ENCODE measurements at places on chromosomes 5 and 9. TPM values are rescaled to one million over a fixed set of nuclear protein-coding genes. Genes with fewer than 3 reads are reported as not detected.

- no peak overlapping the region for H3K4me3 ChIP-seq
- H3K27ac ChIP-seq, result no peak overlapping the region
- no peaks in the 10 kb centered on the region for H3K4me1 ChIP-seq
- H3K27me3 ChIP-seq, result peaks cover 4% of the 10 kb centered on the region
- no peak for DNase-seq
Observed at GRCh38 chr9:92132501-92132900, 17.3 kb upstream of the SPTLC1 start.

The ADRA1B gene
- total RNA-seq, result 7.1 TPM

The PFN3 gene
- not detected for total RNA-seq

- H3K36me3 ChIP-seq, result no peaks in the 10 kb centered on the region
- no peak for DNase-seq
- H3K4me3 ChIP-seq, result peak overlapping the region; percentile 85
- peak overlapping the region; percentile 72 for H3K27ac ChIP-seq
Observed at GRCh38 chr9:134326724-134327601, 708 bp downstream of the RXRA start.

- H3K27ac ChIP-seq, result no peak overlapping the region
- no peak overlapping the region for H3K4me3 ChIP-seq
- no peaks in the 10 kb centered on the region for H3K36me3 ChIP-seq
- DNase-seq, result no peak
- H3K27me3 ChIP-seq, result no peaks in the 10 kb centered on the region
Observed at GRCh38 chr5:171770153-171770552, 15.5 kb upstream of the SMIM23 start.

The PCDHGA12 gene
- 7.6 TPM for total RNA-seq

DNA sequence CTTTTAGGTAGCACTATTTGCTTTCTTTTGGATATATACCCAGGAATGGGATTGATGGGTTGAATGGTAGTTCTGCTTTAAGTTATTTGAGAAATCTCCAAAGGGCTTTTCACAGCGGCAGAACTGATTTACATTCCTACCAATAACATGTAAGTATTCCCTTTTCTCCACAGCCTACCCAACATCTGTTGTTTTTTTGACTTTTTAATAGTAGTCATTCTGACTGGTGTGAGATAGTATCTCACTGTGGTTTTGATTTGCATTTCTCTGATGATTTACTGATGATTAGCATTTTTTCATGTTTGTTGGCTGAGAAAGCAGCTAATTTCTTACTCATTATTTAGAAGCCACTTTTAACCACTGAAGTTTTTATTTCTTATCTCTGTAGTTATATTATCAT is 221.1 kb upstream of the ACTBL2 start:
- no peak overlapping the region for H3K27ac ChIP-seq
- H3K4me1 ChIP-seq, result no peaks in the 10 kb centered on the region
- H3K4me3 ChIP-seq, result no peak overlapping the region
- H3K27me3 ChIP-seq, result no peaks in the 10 kb centered on the region

DNA sequence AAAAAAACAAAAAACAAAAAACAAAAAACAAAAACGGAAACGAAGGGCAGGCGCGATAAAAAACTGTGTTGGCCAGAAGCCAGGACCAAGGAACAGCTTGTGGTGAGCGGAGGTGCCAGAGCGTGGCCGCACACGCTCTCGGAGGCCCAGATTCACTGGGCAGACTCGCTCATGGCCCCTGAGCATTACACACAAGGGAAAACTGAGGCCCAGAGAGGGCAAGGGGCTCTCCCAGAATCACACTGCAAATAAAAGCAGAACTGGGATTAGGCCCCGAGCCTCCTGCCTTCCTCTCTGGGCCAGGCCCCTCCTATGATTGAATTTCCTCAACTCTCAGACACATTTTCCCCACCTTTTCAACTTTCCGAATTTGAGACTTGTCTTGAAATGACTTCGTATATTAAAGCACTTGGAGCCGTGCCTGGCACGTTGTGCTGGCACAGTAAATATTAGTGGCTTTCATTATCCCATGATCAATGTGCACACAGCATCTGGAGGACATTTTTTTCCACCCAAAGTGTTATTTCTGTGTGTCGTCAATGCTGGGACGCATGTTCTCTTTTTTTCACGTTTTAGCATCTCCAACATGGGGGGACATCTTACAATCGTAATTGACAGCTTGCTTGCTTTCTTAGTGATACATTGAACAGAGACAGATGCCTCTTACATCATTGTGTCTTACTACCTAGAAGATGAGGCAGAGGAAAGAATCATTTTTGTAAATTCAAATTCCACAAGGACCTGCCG is 7.4 kb downstream of the FIBCD1 start:
- no peaks in the 10 kb centered on the region for H3K36me3 ChIP-seq
- no peak overlapping the region for H3K27ac ChIP-seq
- DNase-seq, result no peak
- H3K4me3 ChIP-seq, result no peak overlapping the region
- peaks cover 39% of the 10 kb centered on the region for H3K27me3 ChIP-seq

The ANKRD31 gene
- total RNA-seq, result 0.14 TPM

DNA sequence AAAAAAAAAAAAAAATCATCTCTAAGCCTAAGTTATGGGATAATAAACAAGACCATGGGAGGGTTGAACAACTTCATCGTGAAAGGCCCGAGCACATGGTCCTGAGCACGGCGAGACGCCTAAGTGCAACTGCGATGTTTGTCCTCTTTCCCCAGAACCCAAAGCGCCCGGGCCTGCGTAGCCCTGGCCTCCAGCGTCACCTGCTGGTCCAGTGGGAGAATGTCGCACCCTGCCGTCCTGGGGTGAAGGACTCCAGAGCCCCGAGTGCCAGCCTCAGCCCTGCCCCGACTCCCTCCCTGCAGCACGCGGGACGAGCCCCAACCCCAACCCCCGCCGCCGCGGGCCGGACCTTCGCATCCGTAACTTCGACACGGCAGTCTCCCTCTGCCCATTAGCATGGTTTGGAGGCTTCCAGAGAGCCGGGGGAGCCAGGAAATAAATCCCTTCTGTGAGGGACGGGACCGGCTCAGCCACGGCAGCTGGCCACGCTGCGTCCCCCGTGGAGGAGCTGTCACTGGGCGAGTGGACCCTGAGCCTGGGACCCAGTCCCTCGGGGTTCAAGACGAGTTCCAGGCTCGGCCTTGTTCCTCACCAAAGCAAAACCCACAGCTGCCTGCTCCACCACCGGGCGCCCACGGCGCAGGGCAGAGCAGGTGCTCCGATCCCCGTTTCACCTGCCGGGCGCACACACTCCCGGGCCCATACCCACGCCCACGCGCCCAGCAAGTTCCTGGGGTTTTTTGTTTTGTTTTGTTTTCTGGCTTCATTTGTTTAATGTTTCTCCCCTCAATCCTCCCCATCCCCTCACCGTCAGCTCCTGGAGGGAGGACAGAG is 132.5 kb upstream of the HAND1 start:
- H3K4me1 ChIP-seq, result peaks cover 13% of the 10 kb centered on the region
- H3K27me3 ChIP-seq, result peaks cover 44% of the 10 kb centered on the region
- H3K27ac ChIP-seq, result no peak overlapping the region

- H3K27me3 ChIP-seq, result no peaks in the 10 kb centered on the region
- no peak overlapping the region for H3K4me3 ChIP-seq
- no peaks in the 10 kb centered on the region for H3K36me3 ChIP-seq
- no peak for DNase-seq
- no peaks in the 10 kb centered on the region for H3K4me1 ChIP-seq
Observed at GRCh38 chr9:110440172-110440571, 102.5 kb upstream of the TXNDC8 start.

DNA sequence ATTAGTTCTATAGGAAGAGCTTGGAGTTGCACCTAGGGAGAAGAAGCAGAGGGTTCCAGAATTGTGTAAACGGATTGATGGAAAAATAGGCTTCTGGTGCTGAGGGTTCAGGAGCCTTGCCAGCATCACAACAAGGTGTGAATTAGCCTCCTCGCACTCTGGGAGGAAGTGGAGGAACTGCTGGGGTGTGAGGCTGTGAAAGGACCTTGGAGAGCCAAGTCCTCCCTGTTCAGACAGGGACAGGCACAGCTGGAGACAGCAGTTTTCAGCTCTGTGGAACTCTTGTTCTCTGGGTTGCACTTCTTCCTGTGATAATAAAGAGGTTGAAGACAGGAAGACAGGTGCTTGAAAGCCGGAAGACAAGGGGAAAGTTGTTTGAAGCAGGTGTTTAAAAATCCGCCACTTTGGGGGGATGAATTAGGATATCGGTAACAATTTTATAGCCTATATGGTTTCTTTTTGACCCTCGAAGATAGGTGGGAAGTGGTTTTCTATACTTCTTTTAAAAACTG is 22.6 kb downstream of the DAPK1 start:
- DNase-seq, result no peak
- no peaks in the 10 kb centered on the region for H3K27me3 ChIP-seq
- H3K36me3 ChIP-seq, result no peaks in the 10 kb centered on the region
- no peak overlapping the region for H3K27ac ChIP-seq

GRCh38 chr9:38134611-38135237 is 65.7 kb upstream of the SHB start:
- no peaks in the 10 kb centered on the region for H3K27me3 ChIP-seq
- DNase-seq, result peak; percentile 0
- no peaks in the 10 kb centered on the region for H3K36me3 ChIP-seq
- no peak overlapping the region for H3K27ac ChIP-seq
- no peaks in the 10 kb centered on the region for H3K4me1 ChIP-seq

GRCh38 chr9:107693625-107694326 is 204.2 kb upstream of the KLF4 start:
- no peaks in the 10 kb centered on the region for H3K36me3 ChIP-seq
- H3K27ac ChIP-seq, result no peak overlapping the region
- no peak overlapping the region for H3K4me3 ChIP-seq
- no peaks in the 10 kb centered on the region for H3K4me1 ChIP-seq
- no peaks in the 10 kb centered on the region for H3K27me3 ChIP-seq
- DNase-seq, result no peak

DNA sequence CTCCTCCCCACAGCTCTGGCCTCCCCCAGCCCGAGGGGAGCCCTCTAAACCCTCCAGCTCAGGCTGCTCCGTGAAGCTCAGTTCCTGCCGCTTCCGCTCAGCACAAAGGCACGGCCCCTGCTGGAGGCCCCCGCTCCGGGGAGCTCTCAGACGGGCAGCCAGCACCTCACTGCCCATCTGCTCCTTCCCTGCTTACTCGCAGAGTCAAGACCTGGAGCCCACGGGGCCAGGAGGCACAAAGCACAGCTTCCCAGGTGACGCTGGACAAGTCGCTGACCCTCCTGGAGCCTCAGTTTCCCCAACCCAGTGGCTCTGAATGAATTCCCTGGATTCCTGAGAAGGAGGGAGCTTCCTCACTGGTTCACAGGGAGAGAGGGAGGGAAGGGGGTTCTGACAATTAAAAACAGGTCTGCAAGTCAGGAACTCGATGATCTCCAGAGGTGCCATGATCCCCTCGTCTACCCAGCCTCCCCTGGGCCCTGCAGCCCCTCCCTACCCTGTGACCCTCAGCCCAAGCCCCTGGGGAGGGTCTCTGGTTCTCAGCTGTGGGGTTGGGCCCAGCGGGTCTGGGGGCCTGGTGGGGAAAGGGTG is 36.2 kb downstream of the VAV2 start:
- H3K4me3 ChIP-seq, result no peak overlapping the region
- no peak for DNase-seq
- no peaks in the 10 kb centered on the region for H3K36me3 ChIP-seq
- H3K27me3 ChIP-seq, result no peaks in the 10 kb centered on the region
- H3K27ac ChIP-seq, result peak overlapping the region; percentile 71
- H3K4me1 ChIP-seq, result peaks cover 51% of the 10 kb centered on the region

- no peak overlapping the region for H3K4me3 ChIP-seq
- no peaks in the 10 kb centered on the region for H3K4me1 ChIP-seq
- no peak overlapping the region for H3K27ac ChIP-seq
- DNase-seq, result peak; percentile 23
Observed at GRCh38 chr5:751496-751895, 33.0 kb downstream of the ZDHHC11B start.
